CMK (cell line): ENCODE measurements at places on chromosomes 12 and 14.

GRCh38 chr12:131828671-131829355 is 620 bp downstream of the MMP17 start:
- DNase-seq = no peak

GRCh38 chr12:7197841-7198240 is 8.4 kb downstream of the PEX5 start:
- no peak for DNase-seq

GRCh38 chr12:112178796-112179195 is 53.4 kb downstream of the TRAFD1 start:
- DNase-seq = no peak

DNA sequence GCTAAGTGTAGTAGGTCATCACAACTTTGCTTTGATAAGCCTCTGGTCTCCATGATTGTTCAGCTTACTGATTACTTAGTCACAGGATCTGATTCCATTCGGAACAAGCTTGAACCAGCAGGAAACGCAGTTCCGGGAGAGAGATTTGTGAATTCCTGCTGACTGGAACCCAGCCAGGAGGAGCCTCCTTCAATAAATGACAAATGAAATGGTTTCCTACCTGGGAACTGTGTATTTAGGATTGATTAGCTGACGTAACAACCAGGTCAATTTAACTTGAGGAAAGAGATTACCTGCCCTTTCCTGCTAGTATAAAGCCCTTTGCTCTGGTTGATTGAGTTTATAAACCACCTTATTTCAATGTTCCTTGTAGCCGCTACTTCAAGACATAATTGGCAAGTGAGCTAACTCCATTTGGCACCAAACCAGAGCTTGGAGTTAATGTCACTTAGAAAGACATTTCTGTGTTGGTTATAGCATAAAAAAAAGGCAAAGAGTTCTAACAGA is 35.1 kb upstream of the KCNH3 start:
- no peak for DNase-seq

DNA sequence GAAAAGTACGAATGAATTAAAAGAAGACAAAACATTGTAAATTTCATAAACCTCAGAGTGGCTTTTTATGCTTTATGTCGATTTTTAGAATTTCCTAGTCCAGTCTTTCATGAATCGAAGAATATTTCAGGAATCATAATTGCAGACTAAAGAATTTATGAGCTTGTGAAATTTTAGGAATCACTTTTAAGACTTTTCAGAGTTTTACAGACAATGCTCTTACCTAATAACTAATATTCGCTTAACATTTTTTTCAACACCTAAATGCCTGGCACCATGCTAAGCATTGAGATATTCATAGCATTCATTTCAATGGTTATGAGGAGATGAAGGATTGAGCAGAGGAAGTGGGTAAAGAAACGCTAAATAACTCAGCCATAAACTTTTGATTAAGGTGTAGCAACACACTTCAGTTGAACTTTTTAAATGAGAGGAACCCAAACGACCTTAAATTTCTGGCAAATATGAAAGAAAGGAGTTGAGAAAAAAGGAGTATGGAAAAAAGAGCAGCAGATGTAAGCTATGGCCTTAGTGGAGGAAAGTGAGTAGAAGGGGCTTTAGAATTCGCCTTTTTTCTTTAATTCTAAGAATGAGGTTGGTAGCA is 739 bp upstream of the USP44 start:
- DNase-seq = no peak

DNA sequence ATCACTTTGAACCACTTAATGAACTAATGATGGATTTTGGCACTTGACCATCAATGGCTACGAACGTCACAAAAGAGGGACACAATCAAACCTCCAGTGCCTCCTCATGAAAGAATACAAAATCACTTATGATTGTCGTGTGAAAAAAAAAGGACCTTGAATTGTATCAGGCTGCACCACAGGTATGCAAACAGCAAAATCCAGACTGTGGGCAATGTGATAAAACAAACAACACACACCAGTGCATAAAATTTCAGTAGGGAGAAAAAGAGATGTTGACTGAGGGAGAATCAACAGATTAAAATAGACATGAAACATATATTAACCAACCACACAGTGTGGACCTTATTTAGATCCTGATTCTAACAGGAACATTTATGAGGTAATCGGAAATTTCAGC is 2.6 kb downstream of the TSPAN8 start:
- DNase-seq = no peak

DNA sequence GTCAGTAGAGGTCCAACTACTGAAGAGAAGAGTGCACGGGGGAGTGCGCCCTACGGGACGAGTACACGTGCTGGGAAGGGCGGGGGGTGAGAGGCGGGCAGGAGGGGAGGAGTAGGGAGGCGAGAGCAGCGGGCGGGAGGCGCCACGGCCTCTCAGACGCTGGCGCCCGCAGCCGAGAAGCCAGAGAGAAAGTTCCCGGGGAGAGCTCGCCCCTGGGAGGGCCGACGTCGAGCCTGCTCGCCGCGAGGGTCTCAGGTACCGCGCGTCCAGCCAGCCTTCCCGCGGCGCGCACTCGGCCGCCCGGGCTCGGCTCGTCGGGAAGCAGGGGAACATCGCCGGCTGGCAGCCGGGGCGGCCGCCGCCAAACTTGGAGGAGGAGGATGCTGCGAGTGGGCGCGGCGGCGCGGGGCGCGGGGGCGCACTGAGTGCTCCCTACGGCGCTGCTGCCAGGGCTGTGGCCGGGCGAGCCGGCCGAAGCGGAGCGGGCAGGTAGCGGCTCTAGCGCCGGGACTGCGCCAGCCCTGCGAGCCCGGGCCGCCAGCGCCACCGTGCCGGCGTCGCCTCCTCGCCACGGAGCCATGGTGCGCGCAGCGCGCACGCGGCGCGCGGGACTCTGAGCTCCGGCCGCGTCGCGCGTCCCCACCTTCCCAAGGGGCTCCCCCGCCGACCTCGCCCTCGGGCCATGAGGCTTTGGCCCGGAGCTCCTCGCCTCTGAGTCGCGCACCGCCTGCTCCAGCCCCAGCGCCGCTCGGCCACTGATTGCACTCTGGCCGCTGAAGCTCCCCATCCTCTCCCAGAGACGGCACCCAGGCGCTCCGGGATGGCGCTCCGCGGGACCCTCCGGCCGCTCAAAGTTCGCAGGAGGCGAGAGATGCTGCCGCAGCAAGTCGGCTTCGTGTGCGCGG is at the start of gene SLC24A4:
SLC24A4 (plus strand) TSS at position 155 of the 905 bp plus-strand sequence; CDS start at position 821, 666 bp downstream.
- no peak for DNase-seq

GRCh38 chr14:76940021-76940760 is 88.3 kb downstream of the IRF2BPL start:
- no peak for DNase-seq

- DNase-seq = no peak
Measured at GRCh38 chr14:99658218-99658845, 13.4 kb downstream of the HHIPL1 start.

- DNase-seq = no peak
Measured at GRCh38 chr14:53529519-53529918, 376.4 kb upstream of the DDHD1 start.

DNA sequence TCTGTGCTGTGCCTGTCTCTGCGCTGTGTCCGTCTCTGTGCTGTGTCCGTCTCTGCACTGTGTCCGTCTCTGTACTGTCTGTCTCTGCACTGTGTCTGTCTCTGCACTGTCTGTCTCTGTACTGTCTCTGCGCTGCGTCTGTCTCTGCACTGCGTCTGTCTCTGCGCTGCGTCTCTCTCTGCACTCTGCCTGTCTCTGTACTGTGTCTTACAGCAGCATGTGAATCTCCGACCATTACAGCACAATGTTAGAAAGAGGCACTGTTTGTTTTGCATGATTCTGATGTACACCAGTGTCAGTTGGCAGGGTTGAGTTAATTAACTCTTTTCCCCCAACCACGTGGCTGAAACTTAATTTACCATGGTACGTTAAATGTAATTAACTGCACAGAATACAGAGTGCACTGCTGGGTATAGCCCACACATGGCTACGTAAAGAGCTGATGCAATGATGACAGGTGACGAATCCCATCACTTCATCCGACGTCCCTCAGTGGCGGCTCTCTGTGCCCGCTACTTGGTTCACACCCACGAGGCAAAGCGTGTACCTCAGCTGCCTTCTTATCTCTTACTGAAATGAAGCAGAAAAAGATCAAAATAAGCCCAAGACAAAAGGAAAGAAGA is 127.7 kb upstream of the SFSWAP start:
- no peak for DNase-seq

GRCh38 chr14:78534141-78534540 is 364.0 kb downstream of the NRXN3 start:
- DNase-seq = no peak

- no peak for DNase-seq
Measured at GRCh38 chr14:36658123-36659009, 3.3 kb upstream of the PAX9 start.

GRCh38 chr14:90281756-90282155 is 25.4 kb downstream of the PSMC1 start:
- no peak for DNase-seq

DNA sequence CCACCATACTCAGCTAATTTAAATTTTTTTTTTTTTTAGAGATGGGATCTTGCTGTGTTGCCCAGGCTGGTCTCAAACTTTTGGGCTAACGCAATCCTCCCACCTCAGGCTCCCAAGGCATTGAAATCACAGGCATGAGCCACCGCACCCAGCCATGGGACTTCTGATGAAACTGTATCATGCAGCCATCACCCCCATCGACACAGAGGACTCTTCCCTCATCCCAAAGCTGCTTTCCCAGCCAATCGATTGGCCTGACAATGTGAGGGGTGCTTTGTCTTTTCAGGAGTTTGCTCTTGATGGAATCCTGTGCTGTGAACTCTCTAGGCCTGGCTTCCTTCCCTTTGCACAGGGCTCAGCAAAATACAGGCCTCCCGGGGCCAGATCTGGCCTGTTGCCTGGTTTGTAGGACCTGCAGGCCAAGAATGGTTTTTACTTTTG is 59.6 kb upstream of the NCOR2 start:
- no peak for DNase-seq

- DNase-seq = no peak
Measured at GRCh38 chr14:59202031-59202430, 13.6 kb downstream of the DAAM1 start.

- no peak for DNase-seq
Measured at GRCh38 chr12:29858270-29858786, 74.6 kb upstream of the TMTC1 start.

DNA sequence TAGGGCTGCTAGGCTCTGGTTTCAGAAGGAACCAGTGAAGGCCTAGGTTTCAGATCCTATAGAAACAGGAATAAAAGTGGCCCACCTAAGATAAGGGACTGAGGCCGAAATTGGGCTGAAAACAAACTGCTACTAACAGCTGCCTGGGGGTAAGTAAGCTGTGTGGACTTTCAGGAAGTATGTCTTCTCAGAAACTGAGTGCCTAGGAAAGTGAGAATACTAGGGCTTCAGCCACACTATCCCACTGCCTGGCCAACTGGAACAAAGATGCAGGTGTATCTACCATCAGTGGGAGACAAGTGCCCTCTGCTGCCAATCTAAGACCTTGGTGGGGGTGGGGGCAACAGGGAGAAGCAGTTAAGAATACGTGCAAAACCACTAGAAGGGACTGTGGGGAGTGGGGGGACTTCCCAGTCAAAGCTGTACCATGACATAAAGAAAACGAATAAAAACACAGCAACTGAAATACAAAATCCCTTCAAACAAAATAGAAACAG is 82.5 kb downstream of the MED13L start:
- no peak for DNase-seq

GRCh38 chr14:43853541-43853940 is 653.5 kb downstream of the FSCB start:
- DNase-seq = no peak

- DNase-seq = no peak
Measured at GRCh38 chr12:54590978-54591591, 2.6 kb upstream of the PPP1R1A start.

- no peak for DNase-seq
Measured at GRCh38 chr12:46108721-46109120, 118.3 kb upstream of the SCAF11 start.

GRCh38 chr12:57615637-57616036 is 4.4 kb downstream of the ARHGEF25 start:
- no peak for DNase-seq

GRCh38 chr14:39957290-39957689 is 525.1 kb upstream of the FBXO33 start:
- DNase-seq = no peak

DNA sequence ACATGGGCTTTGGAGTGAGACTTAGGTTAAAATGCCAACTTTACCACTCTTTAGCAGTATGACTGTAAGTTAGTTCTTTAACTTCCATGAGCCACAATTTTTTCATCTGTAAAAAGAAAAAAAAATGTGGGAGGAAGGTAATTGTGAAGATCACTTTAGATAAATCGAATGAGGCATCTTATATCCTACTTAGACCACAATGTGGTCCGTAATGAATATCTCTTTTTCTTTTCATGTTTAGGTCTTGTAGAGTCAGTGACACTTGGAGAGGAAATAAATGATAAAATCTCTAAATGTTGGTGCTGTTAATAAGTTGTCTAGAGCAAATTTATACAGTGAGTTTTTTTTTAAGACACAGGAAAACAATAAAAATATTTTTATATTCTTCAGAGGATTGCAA is 34.3 kb downstream of the RGS6 start:
- DNase-seq = no peak

- DNase-seq = no peak
Measured at GRCh38 chr12:113469949-113470743, 1.5 kb downstream of the LHX5 start.

DNA sequence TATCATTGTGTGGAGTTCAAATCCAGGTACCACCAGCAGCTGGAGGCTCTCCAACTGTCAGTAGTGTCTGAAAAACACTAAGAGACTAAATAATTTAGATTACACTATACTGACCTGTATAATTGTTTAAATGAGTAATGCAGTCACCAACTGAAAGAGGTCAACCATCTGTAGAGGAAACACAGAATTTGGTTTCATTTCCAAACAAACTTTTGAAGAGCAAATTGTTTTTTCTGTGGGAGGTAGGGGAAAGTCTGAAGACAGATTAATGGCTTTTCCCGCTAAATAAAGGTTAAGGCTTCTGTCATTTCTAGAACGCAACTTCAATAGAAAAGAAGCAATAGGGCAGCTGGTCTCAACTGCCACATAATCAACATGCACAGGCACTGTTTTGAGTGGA is 462.6 kb downstream of the PRKD1 start:
- DNase-seq = no peak

DNA sequence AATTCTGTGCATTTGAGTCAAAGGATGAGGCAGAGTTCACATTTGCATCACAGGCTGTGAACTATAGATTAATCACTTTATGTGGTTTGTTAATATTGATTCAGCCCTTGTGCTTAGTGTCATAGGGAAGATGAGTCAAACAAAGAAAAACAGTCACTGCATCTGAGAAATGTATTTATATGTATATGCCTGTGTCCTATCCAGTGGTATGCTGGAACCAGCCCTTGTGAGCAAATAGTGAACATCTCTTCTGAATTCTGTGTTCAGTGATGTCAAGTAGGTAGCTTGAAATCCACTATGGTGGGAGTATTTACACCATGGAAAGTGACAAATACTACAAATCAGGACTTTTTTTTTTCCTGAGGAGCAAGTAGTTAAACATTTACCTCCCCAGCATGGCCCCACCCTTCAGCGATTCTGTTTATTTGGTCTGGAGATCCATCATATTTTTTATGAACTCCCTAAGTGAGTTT is 128.5 kb downstream of the HMGA2 start:
- no peak for DNase-seq
